ENCODE measurements at places on chromosomes 12 and 14. TPM values are rescaled to one million over a fixed set of nuclear protein-coding genes. Genes with fewer than 3 reads are reported as not detected.

The PTPN21 gene
- total RNA-seq, result 10.3 TPM

The RNF212B gene
- total RNA-seq, result not detected

The GPR137C gene
- total RNA-seq, result 0.58 TPM

The AVPR1A gene
- total RNA-seq, result not detected

The RERGL gene
- total RNA-seq, result not detected

The TTC6 gene
- under 0.01 TPM for total RNA-seq

The BIN2 gene
- total RNA-seq, result not detected

The COCH gene
- total RNA-seq, result 0.33 TPM

The EFS gene
- 1.7 TPM for total RNA-seq

The LALBA gene
- total RNA-seq, result not detected

The PA2G4 gene
- total RNA-seq, result 138 TPM

The VRTN gene
- not detected for total RNA-seq

The RHEBL1 gene
- not detected for total RNA-seq

The ABHD12B gene
- total RNA-seq, result not detected

The PELI2 gene
- total RNA-seq, result 18.7 TPM

The PRH2 gene
- total RNA-seq, result not detected

The XPOT gene
- 121 TPM for total RNA-seq

The EML1 gene
- total RNA-seq, result 72.9 TPM

The SLC15A4 gene
- total RNA-seq, result 53.8 TPM

The CLEC1A gene
- not detected for total RNA-seq

The SERPINA10 gene
- 0.17 TPM for total RNA-seq

The TGM1 gene
- total RNA-seq, result 1.5 TPM

The AMDHD1 gene
- total RNA-seq, result 0.33 TPM

The TXNDC16 gene
- 2.0 TPM for total RNA-seq

The TMBIM6 gene
- total RNA-seq, result 812 TPM

The CCDC38 gene
- total RNA-seq, result not detected

The LRRK2 gene
- 15.3 TPM for total RNA-seq

The KRT6C gene
- total RNA-seq, result not detected

The SMIM41 gene
- 4.5 TPM for total RNA-seq

The GMPR2 gene
- total RNA-seq, result 119 TPM

The CCDC177 gene
- under 0.01 TPM for total RNA-seq

The P2RX2 gene
- total RNA-seq, result not detected

The GARIN6 gene
- total RNA-seq, result not detected

The SYNE3 gene
- 42.5 TPM for total RNA-seq
